ENCODE measurements at places on chromosomes 2 and 18.

DNA sequence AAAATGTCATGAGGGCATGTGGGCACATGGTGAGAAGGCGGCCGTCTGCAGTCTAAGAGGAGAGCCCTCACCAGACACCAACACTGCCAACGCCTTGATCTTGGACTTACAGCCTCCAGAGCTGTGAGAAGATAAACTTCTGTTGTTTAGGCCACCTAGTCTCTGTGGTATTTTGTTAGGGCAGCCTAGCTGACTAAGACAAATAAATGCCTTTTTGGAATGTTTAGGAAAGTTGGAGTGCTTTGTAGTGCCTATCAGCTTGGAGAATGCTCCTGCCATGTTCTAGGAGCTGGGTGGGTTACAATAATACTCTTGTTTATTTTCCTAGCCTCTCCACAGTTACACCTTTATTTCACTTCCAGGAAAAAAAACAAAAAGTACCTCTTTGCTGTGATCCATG is 92.0 kb downstream of the SPP2 start:
- no peak for DNase-seq

DNA sequence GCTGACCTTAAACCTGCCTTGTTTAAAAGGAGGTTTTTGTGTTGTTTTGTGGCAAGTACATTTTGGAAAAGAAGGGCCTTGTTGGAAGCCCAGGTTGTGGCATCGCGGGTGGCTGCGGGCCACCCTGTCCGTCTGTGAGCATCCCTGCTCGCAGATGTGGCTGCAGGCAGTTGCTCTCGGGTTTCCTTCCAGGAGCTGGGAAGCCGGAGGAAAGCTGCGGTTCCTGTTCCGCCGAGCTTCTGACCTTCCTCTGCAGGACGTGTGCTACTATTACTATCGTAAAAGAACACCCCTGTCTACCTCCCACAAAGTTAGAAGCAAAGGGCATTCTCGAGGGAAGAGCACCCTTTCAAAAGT is 766 bp downstream of the MFF start:
- peak; percentile 50 for DNase-seq

DNA sequence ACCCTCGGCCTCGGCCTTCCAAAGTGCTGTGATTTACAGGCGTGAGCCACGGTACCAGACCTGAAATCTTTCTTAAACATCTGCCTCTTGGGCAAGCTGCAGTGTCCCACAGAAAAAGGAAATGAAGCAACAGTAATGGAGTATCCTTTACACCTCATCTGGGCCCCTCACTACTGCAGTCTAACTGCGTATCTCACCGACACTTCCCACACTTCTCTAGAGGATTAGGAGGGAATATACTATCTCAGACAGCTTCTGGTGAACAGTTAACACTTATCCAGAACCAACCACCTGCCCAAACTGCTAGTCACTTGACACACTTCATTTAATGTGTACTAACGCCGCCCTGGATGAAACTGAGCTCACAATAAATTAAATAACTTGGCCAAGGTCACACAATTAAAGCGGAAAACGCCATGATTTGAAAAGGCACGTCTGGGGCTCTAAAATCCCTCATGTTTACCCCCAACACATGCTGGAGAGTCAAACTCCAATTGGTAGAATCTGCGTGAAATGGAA is 993 bp downstream of the COX7A2L start:
- no peak for DNase-seq

- DNase-seq, result no peak
Observed at GRCh38 chr2:127649100-127649611, 3.2 kb downstream of the GPR17 start.
